Esophagus mucosa (tissue), 1 donor: ENCODE measurements at places on chromosomes 13 and 19.

DNA sequence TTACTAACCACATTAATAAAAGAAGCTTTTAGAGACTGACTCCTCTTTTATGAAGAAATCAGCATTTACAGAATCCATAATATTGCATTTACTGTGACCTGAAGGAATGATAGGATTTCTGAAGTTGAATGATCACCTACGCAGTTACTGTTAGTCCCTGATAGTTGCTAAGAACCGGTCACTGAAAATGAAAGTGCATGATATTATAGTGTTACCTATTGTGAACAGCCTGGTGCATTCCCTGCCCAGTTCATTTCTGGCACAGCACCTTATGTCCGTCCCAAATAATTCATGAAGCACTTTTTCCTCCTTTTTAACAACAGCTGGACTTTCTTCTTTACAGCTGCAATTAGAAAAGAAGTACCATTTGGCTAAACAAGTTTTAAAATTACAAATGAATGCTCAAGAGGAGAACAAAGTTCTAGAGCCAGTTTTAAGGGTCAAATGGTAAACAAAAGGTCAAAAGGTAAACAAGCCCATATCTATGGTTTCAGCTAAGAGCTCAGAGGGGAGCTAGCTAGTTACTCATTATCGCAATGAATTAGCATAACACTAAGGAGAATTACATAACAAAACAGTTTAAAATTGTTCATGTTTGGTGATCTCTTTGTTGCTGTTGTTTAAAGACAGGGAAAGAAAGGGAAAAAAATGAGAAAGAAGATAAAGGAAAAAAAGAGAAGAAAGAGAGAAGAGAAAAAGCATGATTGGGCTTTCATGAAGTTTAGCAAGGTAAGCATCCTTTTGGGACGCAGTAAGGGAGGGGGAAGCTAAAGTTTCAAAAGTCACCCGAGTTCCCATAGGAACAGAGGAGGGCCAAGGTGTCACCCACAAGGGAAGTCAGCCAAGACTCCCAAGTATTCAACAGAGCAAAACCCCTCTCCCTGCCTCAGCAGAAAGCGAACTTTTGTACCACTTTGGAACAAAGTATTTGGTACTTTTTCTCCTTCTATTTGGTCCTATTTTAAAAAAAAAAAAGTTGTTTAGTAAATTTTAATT is 50.2 kb downstream of the FLT3 start:
- no peak for ATAC-seq

DNA sequence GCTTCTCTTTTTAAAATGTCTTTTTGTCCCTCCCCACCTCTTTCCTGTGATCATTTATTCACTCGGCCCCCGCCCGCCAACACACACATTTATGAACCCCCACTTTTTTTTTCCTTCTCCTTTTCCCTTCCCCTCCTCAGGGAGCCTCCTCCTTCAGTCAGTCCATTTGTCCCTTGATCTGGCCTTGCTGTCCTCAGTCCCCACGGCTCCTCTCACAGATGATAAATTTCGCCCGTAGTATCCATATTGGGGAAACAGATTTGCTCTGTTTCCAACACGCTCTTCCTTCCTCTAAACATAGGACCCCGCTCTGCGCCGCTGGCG is 2.0 kb downstream of the GSX1 start:
- ATAC-seq, result no peak

GRCh38 chr13:105087945-105088344 is 1447.5 kb downstream of the EFNB2 start:
- ATAC-seq, result no peak

- ATAC-seq, result no peak
Observed at GRCh38 chr19:1608359-1609102, 3.3 kb upstream of the UQCR11 start.

- ATAC-seq, result no peak
Observed at GRCh38 chr13:30266756-30267155, 40.6 kb downstream of the KATNAL1 start.

DNA sequence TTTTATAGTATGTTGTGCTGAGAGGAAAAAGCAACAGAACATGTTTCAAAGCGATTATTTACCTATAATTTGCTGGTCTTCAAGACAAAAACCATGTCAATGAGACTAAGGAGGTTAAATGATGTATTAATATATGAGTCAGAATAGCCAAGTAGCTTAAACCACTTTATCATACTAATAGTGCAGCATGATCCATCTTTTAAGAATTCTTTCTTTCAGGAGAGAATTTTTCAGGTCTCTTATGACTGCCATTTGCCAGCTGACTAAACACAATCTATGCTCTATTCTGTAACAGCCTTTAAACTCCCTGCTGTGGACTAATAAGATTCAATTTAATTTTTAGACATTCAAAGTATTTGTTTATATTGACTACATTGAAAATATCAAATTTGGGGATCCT is 93.7 kb downstream of the TRPC4 start:
- ATAC-seq, result no peak

GRCh38 chr19:43673637-43674036 is 3.7 kb upstream of the PLAUR start:
- no peak for ATAC-seq

- ATAC-seq, result peak; percentile 30
Observed at GRCh38 chr19:52963247-52963618, 552 bp upstream of the ZNF816 start.

- no peak for ATAC-seq
Observed at GRCh38 chr19:28307487-28307886, 905.5 kb downstream of the UQCRFS1 start.

- ATAC-seq, result no peak
Observed at GRCh38 chr13:68152414-68152813, 922.3 kb upstream of the PCDH9 start.

DNA sequence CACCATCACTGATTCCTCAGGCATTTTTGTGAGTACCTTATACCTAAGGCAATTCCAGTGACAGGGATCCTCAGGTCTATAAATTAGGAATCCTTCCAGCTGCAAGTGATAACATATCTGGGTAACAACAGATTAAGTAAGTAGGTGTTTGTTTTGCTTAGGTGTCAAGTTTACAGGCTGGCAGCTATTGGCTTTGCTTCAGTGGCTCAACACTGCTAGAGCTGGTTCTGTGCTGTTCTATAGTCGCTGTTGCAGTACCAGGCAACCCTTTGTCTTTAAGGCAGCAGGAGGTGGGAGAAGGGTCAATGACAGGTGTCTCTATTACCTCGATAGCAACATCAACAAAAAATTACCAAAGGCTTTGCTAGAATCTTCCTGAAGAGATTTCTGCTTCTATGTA is 27.0 kb downstream of the SLC10A2 start:
- ATAC-seq, result no peak

- ATAC-seq, result no peak
Observed at GRCh38 chr13:34417896-34418295, 524.2 kb upstream of the NBEA start.

DNA sequence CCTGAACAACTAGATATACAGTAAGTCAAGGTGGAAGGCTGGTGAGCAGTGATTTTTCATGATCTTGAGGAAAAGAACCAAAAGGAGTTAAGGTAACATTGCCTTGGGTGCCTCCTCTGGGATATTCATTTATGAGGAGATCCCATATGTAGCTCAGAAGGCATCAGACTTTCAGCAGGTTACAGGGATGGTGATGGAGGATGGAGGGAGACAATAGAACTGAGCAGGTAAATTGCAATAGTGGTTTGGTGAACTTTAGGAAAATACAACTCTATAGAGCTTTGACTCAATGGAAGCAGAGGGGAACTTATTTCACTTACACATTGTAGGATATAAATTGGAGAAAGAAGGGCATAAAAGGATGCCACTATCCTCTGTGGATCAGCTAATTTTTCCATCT is 243.4 kb upstream of the SPRY2 start:
- ATAC-seq, result no peak

- ATAC-seq, result no peak
Observed at GRCh38 chr19:14871619-14872230, 14.2 kb downstream of the OR7A17 start.

DNA sequence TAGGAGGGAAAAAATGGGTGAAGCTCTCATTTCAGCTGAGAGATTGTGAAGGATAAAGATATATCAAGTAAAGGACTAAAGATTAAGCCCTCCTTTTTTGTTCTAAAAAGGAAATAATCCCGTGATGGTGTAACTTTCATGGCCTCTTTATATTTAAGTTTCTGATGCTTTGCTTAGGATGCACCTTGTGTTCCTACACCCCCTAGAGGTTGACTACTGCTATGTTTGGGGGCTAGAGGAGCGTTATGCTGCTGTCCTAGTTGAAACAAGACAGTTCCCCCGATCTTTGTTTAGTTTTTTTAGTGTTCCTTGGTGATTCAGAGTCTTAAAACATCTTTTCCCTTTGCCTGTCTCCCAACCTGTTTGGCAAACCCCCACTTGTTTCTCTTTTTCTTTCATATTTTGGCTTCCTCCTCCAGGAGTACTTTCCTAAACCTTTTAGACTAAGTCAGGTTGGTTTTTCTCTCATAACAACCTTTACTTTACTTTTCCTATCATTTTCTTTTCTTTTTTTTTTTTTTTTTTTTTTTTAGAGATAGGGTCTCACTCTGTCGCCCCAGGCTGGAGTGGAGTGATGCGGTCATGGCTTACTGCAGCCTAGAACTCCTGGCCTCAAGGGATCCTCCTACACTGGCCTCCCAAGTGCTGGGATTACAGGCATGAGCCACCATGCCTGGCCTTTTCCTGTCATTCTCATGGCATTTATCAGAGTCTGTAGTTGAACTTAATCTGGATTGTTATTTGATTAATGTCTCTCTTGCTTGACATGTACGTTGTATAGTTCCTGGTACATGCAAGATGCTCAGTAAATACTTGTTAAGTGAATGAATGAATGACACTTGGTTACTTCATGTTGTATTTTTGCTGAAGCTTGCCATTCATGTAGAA is 2.8 kb downstream of the UBA2 start:
- ATAC-seq, result no peak

DNA sequence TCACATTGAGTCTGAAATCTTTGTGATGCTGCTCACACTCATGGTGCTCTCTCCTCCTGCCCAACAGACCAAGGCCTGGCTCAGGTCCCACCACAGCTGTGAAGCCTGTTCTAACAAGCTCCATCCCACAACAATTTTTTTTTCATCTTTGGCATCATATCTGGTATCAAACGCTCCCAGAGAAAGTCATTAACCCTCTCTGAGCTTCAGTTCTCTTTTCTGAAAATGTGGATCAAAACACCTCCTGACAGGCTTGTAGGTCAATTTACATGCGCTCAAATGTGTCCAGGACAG is 224.4 kb downstream of the LACC1 start:
- no peak for ATAC-seq

GRCh38 chr19:38597075-38597474 is 20.7 kb downstream of the MAP4K1 start:
- peak; percentile 18 for ATAC-seq

GRCh38 chr19:5099701-5100221 is 130.8 kb downstream of the KDM4B start:
- no peak for ATAC-seq

DNA sequence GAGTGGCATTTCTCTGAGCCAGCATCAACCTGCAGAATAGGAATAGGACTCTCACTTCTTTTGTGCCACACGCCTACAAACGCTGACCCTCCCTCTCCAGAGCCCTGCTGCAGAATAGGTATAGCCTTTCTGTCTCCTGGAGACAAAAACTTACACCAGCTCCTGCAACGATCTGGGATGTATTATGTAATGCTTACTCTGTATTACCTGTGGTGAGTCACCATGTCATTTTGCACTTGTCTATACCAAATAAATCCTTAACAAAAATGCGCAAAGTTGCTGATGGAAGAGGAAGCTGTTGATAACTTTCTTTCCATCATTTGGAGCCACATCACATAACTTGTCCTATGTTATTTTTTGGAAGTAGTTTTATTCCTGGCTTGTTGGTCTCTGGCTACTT is 155.8 kb upstream of the FNDC3A start:
- peak; percentile 56 for ATAC-seq

- ATAC-seq, result no peak
Observed at GRCh38 chr19:1441677-1442438, 3.7 kb downstream of the RPS15 start.

GRCh38 chr13:41199079-41199478 is 4.7 kb upstream of the KBTBD7 start:
- no peak for ATAC-seq

GRCh38 chr19:42229855-42230351 is 9.8 kb downstream of the ZNF526 start:
- no peak for ATAC-seq

- ATAC-seq, result no peak
Observed at GRCh38 chr13:71751073-71751472, 115.9 kb downstream of the DACH1 start.

- no peak for ATAC-seq
Observed at GRCh38 chr19:46173886-46174480, 25.9 kb downstream of the IGFL2 start.

GRCh38 chr19:44512326-44513298 is 12.3 kb upstream of the ZNF180 start:
- peak; percentile 83 for ATAC-seq

GRCh38 chr13:80000684-80001509 is 340.0 kb downstream of the SPRY2 start:
- ATAC-seq, result no peak

DNA sequence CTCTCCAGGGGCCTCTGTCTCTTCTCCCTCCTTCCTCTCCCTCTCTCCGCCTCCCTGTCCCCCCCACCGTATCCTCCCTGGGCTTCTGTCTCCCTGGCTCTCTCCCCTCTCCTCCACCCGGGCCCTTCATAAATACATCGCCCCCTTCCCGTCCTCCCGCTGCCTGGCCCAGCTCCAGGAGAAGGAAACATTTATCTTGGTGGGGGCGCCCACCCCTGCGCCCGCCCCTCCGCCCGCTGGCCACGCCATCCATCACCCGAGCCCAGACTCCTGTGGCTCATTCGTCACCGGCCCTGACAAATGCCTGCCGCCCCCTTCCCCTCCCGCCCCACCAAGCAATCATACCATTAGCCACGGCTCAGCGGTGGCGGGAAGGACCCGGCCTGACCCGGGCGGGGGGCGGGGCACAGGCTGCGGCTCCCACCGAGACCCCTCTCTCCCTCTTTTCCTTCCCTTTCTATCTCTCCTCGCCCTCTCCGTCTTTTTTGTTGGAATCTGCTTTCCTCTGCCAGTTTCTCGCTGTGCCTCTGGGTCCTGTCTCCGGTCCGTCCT is 2.6 kb upstream of the MEIS3 start:
- no peak for ATAC-seq

DNA sequence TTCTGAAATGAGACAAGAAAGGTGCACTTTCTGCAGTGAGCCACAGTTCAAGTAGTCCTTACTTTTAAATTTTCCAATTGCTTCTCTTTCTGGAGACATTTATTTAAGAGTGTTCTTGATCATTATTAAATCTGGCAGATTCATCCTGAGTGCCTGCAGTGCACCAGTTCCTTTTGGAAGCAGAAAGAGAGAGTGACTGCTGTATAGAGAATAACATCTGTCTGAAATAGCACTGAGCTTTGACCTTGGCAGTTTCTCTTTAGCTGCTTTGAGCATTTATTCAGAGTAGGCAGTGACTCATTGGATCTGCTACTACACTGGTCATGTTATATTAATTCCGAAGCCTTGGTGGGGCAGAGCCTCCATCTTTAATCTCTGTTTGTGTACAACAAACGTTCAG is 1373.7 kb downstream of the PCDH9 start:
- ATAC-seq, result no peak

DNA sequence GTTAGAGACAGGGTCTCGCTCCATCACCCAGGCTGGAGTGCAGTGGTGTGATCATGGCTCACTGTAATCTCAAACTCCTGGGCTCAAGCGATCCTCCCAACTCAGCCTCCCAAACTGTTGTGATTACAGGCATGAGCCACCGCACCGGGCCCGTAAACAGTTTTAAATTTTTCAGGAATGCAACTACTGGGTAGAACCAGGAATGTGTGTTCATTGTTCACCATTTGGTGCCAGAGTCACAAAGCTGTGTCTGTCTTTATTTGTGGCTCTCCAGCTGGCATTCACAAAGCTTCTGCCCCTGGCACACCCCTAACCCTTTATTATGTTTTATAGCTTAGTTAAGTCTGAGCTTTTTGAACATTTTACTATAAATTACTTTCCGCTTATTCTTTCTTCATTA is 19.8 kb upstream of the ACP7 start:
- no peak for ATAC-seq

GRCh38 chr19:48708471-48708870 is 11.1 kb downstream of the MAMSTR start:
- peak; percentile 2 for ATAC-seq
